Stimulated activated CD4-positive, alpha-beta T cell treated with anti-CD3 and anti-CD28 coated beads, Interleukin-12 subunit alpha, Interleukin-12 subunit beta, amount 100 ng/mL, for 24 hours (primary cell): ENCODE measurements at places on chromosomes 12 and 14.

DNA sequence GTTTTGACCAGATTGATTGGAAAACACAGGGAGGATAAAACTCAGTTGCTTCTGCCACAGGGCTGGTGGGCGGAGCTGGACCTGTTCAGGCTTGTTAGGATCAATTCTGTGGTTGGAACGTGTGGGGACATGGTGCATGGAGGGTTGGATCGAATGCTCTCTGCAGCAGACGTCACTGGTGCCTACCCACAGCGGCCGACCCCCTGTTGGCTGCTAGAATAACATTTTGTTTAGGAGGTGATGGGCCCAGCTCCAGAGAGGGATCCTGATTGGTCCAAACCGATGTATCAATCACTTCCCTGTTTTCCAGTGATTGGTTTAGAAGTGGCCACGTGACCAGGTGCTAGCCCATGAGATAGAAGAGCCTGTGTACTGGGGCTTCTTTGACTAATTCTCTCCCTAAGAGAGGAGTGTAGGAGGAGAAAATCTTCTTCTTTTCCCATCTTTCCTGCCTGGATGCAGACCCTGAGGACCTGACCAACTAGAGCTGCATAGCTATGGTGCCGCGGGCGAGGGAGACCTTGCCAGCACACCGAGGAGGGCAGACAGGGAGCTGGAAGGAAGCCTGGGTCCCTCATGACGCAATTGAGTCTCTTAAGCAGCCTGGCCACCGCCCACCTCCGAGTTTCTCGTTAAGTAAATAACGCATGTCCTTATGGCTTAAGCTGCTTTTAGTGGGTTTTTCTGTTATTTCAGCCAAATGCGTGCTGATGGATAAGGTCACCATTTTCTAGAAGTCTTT lies 163.5 kb downstream of the AACS start:
- no peak for DNase-seq

- DNase-seq = no peak
These were observed 186.5 kb downstream of the NELL2 start for GRCh38 chr12:44689587-44689986.

GRCh38 chr14:46581036-46581671 lies 70.4 kb downstream of the RPL10L start:
- no peak for DNase-seq

DNA sequence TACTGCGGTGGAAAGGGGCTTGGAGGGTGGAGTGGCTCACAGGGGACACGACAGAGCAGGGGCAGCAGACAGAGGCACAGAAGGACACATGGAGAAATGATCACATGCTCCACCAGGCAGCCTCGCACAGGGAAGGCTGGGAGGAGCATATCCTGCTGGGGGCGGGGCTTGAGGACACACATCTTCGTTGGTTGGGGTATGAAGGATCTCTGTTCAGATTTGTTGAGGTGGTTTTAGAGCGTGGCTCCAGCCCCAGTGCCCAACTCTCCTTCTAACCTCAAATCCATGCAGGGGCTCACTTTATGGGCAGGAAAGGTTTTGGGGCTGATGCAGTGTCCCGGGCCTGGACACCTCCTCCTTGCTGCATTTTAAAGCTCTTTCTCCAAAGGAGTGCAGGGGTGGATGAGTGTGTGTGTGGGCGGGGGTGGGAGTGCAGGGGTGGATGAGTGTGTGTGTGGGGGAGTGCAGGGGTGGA lies 733 bp upstream of the P3H3 start:
- DNase-seq = peak; percentile 68

DNA sequence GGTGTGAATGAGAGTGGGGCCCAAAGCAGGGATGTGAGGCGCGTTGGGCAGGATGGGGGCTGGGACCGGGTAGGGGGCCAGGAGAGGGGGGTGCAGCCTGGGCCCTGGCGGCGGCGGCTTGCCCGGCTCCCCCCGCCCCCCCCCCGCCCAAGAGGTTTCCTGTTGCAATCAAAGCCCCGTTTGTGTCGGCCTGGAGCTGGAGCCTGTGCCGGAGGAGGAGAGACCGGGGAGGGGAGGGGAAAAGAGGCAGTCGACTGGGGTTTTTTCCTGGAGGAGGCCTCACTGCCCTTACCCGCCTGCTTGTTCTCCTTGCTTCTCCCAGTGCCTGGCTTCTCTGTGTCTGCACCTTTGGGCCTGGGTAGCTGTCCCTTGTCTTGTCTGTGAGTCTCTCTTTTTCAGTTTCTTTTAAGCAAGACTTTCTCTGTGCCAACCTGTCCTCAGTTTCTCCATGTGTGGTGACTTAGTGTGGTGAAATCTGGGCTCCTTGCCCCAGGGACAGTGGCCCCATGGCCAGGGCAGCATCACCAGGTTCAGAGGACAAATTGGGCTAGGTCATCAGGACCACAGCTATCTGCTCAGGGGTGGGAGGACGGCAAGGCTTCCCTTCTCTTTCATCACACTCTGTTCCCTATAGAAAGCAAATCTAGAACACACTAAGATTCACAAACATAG lies 8.5 kb downstream of the RARG start:
- DNase-seq = no peak

DNA sequence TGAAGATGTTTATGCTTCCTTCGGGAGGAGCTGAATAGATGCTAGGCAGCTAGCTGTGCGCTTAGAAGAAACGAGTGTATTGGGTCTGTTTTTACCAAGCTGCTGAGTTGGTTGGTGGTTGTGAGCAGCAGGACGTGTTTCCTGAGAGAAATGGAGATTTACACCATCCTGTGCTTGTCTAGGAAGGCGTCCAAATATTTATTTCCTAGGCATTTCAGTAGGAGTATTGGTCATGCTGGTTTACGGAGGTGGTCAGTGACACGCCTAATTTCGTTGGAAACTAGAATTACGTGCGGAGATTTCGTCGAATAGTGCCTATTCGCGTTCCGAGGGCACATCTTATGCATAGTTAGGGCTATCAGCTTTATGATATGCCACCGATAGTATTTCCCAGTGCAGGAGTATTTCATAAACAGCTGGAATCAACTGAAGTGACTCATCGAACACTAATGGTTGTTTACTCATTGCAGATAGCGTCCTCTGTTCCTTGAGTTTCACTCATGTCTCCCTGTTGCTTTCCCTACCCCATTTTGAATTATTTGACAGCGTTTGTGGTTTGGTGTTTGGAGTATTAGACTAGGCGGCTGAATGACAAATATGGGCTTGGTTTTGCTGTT lies 780 bp downstream of the TBC1D15 start:
- DNase-seq = no peak

DNA sequence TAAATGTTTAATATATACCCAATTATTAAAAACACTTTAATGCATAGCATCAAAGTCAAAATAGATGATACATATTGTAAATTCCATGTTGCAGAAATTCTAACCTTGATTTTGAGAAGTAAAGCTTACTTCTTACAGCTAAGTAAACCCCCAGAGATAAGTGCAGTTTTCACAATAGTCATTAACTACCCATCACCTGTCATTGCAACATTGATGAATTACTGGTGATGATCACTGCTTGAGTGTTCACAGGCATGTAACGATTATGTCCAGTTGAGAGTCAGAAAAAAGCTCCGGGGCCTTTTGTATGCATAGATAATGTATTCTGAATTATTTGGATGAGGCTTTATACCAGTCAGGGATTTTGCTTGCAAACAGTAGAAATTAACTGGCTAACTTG lies 67.7 kb downstream of the ZNF664 start:
- no peak for DNase-seq

DNA sequence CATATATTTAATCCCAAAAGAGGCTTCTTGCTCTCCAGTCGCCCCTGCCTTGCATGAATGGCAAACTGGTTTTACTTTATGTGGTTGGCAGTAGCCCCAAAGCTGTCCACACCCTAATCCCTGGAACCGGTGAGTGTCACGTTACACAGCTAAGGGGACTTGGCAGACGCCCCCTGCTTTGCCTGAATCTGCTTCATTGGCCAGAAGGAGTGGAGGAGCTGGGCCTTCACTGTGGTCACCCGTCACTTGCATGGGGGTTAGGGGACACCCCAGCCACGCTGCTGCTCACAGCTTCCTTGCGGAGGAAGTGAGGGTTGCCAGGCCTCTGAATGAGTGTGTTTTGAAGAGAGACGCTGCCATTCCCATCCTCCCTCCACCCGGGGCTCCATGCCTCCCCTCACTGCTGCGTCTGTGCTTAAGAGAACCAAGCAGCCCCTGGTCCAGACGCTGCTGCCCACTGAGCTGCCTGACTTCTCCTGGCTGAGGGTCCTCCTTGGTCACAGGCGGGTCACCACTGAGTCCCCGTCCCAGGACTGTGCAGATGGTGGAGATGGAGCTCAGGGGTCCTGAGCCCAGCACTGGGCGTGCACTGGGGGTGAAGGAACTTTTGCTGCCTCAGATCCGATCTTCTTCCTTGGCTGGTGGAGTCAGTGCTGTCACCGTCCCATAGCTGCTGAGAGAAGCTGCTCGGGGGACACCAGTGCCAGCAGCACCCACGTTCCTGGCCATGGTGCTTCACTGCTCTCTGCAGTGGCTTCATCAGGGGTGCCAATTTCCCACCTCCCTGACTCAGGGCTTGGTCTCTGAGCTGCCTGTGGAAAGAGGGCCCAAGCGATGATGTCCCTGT lies 39.8 kb downstream of the GALNT9 start:
- no peak for DNase-seq

DNA sequence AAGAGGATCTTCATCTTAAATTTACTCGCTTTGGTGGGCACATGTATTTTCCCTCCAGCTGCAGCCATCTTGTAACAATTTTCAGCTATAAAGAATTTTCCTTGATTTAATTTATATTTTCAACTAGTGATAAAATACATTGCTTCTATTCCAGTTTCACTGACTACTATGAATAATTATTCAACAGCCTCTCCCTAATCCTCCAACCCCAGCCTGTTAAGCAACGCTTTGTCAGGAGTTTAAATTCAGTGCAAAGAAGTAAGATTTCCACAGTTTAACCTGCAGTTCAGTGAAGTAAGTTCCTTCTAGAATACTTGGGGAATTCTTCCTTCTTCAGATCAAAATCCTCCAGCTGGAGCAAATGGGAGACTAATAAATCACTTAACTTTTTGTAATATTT lies 180.2 kb downstream of the MSRB3 start:
- DNase-seq = no peak

DNA sequence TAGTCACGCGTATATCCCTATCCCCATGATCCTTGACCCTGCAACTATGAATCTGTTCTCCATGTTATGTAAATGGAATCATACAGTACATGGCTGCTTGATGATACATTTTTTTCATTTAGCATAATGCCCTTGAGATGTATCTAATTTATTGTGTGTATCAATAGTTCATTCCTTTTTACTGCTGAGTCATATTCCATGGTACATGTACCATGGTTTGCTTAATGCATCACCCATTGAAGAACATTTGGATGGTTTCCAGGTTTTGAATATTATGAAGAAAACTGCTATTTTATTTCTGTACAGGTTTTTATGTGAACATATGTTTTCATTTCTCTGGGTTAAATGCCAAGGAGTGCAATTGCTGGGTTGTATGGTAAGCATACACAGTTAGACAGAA lies 4.0 kb upstream of the RNASE10 start:
- no peak for DNase-seq

DNA sequence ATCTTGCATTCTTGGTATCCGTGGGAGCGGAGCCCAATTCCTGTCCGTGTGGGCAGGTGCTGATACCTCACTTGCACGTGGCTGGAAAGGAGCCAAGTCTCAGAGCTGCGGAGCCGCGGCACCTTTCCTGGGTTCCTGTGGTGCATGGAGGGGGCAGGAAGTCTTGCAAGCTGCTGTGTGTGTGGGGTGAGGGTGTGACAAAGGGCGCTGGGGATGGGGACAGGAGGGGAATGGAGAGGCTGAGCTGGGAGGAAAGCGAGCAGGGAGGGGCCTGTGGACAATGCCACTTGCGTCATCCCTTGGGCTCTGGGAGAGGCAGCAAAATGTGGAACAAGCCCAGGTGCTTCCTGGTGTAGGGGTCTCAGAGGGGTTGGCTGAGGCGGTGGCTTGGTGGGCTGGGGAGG lies 86.7 kb downstream of the CALM1 start:
- DNase-seq = peak; percentile 4

GRCh38 chr12:109192358-109192757 lies 76.0 kb downstream of the ACACB start:
- no peak for DNase-seq

- DNase-seq = no peak
These were observed 208.4 kb downstream of the DPF3 start for GRCh38 chr14:72685456-72685855.

DNA sequence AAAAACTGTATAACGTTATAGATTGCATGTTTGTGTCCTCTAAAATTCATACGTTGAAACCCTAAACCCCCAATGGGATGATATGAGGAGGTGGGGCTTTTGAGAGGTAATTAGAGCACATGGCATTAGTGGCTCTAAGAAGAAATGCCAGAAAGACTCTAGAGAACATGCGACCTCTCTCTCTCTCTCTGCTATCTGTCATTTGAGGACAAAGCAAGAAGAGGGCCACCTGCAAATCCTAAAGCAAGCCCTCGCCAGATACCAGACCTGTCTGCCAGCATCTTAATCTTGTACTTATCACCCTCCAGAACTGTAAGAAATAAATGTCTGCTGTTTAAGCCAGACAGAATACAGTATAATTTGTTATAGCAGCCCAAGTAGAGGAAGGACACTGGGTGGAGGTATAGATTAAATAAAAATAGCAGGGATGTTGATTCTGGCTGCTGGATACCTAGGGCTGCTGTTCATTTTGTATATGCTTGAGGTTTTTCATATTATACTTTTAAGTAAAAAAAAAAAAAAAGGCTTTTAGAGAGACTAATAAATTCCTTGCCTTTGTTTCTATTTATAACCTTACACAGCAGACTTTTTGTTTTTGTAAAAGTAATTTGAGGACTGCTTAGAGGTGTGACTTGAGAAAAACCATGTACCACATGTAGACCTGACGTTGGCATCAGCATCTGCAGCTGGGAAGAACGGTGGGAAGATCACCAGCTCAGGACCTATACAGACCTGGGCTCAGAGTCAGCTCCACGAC lies 26.9 kb downstream of the MOK start:
- no peak for DNase-seq

- DNase-seq = peak; percentile 60
These were observed 5.0 kb upstream of the SLC25A47 start for GRCh38 chr14:100317912-100318808.

GRCh38 chr14:66651536-66652220 lies 143.7 kb downstream of the GPHN start:
- DNase-seq = no peak

GRCh38 chr12:108345716-108346633 lies 6.9 kb upstream of the CMKLR1 start:
- DNase-seq = no peak

DNA sequence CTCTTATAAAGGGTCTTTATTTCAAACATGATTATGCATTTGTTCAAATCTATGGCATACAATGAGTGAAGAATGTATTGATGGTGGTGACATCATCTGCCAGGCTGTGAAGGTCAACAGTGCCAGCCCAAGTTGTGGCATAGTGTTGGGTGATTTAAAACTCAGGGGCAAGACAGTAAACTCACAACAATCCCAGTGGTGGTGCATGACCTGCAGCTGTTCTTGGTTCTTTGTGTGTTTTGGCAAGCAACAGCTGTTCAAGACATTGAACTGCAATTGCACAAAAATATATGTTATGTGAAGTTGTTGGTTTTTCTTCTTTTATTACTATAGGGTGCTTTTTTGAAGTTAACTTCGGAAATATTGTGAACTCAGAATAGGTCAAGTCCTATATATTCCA lies 851.6 kb downstream of the NRXN3 start:
- no peak for DNase-seq

GRCh38 chr12:54997929-54998522 lies 13.5 kb upstream of the TESPA1 start:
- no peak for DNase-seq

GRCh38 chr12:129949651-129950050 lies 45.8 kb upstream of the TMEM132D start:
- no peak for DNase-seq
